Activated naive CD8-positive, alpha-beta T cell treated with anti-CD3 and anti-CD28 coated beads, Interleukin-2, amount 10 ng/mL, durations not matched to agents 7 days and 5 days (primary cell): ENCODE measurements at places on chromosomes 13 and 19. TPM values are rescaled to one million over a fixed set of nuclear protein-coding genes. Genes with fewer than 3 reads are reported as not detected.

The LGI4 gene
- 0.44 TPM for total RNA-seq

The NFIX gene
- total RNA-seq, result 1.5 TPM

The PARP4 gene
- 66.3 TPM for total RNA-seq

The ZNF93 gene
- total RNA-seq, result 20.3 TPM

DNA sequence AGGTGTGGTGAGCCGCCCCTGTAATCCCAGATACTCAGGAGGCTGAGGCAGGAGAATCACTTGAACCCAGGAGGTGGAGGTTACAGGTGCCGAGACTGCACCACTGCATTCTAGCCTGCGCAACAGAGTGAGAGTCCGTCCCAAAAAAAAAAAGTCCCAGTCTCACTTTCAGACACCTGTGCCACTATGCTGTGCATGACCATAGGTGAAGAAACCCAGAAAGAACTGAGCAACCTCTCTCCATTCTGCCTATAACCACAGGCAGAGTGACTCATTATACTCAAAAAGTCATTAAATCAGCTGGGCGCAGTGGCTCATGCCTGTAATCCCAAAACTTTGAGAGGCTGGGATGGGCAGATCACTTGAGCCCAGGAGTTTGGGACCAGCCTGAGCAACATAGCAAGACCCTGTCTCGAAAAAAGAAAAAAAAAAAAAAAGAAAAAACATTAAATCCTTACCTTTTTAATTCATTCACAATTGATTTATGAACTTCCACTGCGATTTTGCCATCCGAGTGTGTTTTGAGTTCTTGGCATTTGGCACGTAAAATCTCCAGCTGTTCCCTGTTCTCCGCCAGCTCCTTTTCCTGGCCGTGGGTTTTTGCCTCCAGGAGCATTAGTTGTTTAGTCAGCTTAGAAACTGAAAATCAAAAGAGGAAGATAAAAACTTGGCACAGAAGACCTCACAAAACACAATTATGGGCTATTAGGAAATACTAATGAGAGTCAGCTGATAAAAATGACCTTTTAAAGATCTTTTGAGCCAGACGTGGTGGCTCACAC, 45.5 kb upstream of the SLC7A9 start:
- peaks cover 2% of the 10 kb centered on the region for H3K36me3 ChIP-seq
- no peak overlapping the region for H3K4me3 ChIP-seq
- H3K27me3 ChIP-seq, result no peaks in the 10 kb centered on the region

DNA sequence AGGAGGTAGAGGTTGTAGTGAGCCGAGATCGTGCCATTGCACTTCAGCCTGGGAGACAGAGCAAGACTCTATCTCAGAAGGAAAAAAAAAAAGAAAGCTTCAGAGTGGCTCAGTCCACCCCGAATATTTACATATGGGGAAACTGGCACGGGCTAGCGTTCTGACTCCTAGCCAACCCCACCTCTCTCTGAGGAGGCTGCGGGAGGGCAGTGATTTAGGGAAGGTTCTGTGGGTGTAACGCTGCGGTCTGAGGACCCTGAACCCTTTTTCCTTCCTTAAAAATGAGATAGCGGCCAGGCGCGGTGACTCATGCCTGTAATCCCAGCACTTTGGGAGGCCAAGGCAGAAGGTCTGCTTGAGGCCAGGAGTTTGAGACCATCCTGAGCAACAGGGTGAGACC, 5.0 kb downstream of the LRRC25 start:
- H3K27me3 ChIP-seq, result peaks cover 51% of the 10 kb centered on the region
- peaks cover 12% of the 10 kb centered on the region for H3K4me1 ChIP-seq
- H3K36me3 ChIP-seq, result no peaks in the 10 kb centered on the region
- no peak overlapping the region for H3K4me3 ChIP-seq
- no peak for DNase-seq
- no peak overlapping the region for H3K27ac ChIP-seq

GRCh38 chr19:44163789-44164188, 1.1 kb upstream of the ZNF226 start:
- H3K36me3 ChIP-seq, result peaks cover 24% of the 10 kb centered on the region
- no peaks in the 10 kb centered on the region for H3K27me3 ChIP-seq
- peaks cover 22% of the 10 kb centered on the region for H3K4me1 ChIP-seq
- no peak overlapping the region for H3K27ac ChIP-seq
- no peak overlapping the region for H3K4me3 ChIP-seq

The ADGRE3 gene
- not detected for total RNA-seq

GRCh38 chr13:50126263-50126992, 111.2 kb downstream of the KCNRG start:
- peaks cover 36% of the 10 kb centered on the region for H3K27me3 ChIP-seq
- peak overlapping the region; percentile 88 for H3K27ac ChIP-seq
- peaks cover 12% of the 10 kb centered on the region for H3K36me3 ChIP-seq
- H3K4me1 ChIP-seq, result peaks cover 41% of the 10 kb centered on the region
- peak overlapping the region; percentile 82 for H3K4me3 ChIP-seq
- DNase-seq, result no peak

- H3K4me3 ChIP-seq, result no peak overlapping the region
- no peaks in the 10 kb centered on the region for H3K27me3 ChIP-seq
- H3K27ac ChIP-seq, result no peak overlapping the region
- DNase-seq, result no peak
- no peaks in the 10 kb centered on the region for H3K4me1 ChIP-seq
- no peaks in the 10 kb centered on the region for H3K36me3 ChIP-seq
Measured at GRCh38 chr13:105709181-105709580, 826.3 kb downstream of the EFNB2 start.

DNA sequence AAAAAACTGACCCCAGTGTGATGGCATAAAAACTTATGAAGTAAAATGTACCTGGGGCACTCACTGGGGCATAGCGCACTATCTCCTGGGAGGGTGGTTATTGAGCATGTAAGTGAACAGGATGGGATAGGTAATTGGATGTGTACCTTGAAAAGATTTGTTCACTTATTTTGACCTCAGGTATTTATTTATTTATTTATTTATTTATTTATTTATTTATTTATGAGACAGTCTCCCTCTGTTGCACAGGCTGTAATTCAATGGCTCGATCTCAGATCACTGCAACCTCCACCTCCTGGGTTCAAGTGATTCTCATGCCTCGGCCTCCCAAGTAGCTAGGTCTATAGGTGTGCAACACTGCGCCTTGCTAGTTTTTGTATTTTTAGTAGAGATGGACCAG, 5.9 kb upstream of the ZNF626 start:
- H3K36me3 ChIP-seq, result peaks cover 12% of the 10 kb centered on the region
- no peak for DNase-seq
- no peak overlapping the region for H3K4me3 ChIP-seq

GRCh38 chr19:1362387-1363257, 21.1 kb upstream of the NDUFS7 start:
- peaks cover 23% of the 10 kb centered on the region for H3K4me1 ChIP-seq
- peak overlapping the region; percentile 83 for H3K27ac ChIP-seq
- no peaks in the 10 kb centered on the region for H3K27me3 ChIP-seq
- H3K36me3 ChIP-seq, result peaks cover 13% of the 10 kb centered on the region
- no peak for DNase-seq

- H3K4me3 ChIP-seq, result no peak overlapping the region
- DNase-seq, result no peak
- no peak overlapping the region for H3K27ac ChIP-seq
Measured at GRCh38 chr13:109362616-109363015, 423.8 kb downstream of the IRS2 start.

- H3K4me3 ChIP-seq, result no peak overlapping the region
- peaks cover 13% of the 10 kb centered on the region for H3K4me1 ChIP-seq
- H3K27ac ChIP-seq, result no peak overlapping the region
- H3K36me3 ChIP-seq, result no peaks in the 10 kb centered on the region
- DNase-seq, result no peak
Measured at GRCh38 chr13:113756441-113757097, 2.5 kb upstream of the TMEM255B start.

- no peak for DNase-seq
- H3K36me3 ChIP-seq, result no peaks in the 10 kb centered on the region
- peaks cover 12% of the 10 kb centered on the region for H3K27me3 ChIP-seq
Measured at GRCh38 chr13:20258208-20258962, 26.3 kb upstream of the GJB6 start.

GRCh38 chr19:18373892-18374629, 11.9 kb upstream of the GDF15 start:
- peak overlapping the region; percentile 88 for H3K27ac ChIP-seq
- peak; percentile 74 for DNase-seq
- peak overlapping the region; percentile 62 for H3K4me3 ChIP-seq
- H3K36me3 ChIP-seq, result no peaks in the 10 kb centered on the region
- peaks cover 1% of the 10 kb centered on the region for H3K27me3 ChIP-seq

DNA sequence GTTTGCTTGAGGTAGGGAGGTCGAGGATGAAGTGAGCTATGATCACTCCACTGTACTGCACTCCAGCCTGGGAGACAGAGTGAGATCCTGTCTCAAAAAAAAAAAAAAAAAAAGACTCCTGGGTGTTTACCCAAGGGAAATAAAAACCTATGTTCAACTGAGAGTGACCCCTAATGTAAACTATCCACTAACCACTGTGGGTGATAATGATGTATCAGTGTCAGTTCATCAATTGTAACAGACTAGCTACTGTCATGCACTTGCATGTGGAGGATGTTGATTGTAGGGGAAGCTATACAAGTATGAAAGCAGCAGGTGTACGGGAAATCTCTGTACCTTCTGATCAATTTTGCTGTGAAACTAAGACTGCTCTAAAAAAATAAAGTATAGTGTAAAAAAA, 2.6 kb upstream of the CIB3 start:
- no peak overlapping the region for H3K4me3 ChIP-seq
- DNase-seq, result no peak

The DGKH gene
- total RNA-seq, result 18.9 TPM

- H3K36me3 ChIP-seq, result peaks cover 3% of the 10 kb centered on the region
- H3K27ac ChIP-seq, result peak overlapping the region; percentile 93
- peak overlapping the region; percentile 91 for H3K4me3 ChIP-seq
Measured at GRCh38 chr19:2949939-2950285, 5.1 kb upstream of the ZNF77 start.

DNA sequence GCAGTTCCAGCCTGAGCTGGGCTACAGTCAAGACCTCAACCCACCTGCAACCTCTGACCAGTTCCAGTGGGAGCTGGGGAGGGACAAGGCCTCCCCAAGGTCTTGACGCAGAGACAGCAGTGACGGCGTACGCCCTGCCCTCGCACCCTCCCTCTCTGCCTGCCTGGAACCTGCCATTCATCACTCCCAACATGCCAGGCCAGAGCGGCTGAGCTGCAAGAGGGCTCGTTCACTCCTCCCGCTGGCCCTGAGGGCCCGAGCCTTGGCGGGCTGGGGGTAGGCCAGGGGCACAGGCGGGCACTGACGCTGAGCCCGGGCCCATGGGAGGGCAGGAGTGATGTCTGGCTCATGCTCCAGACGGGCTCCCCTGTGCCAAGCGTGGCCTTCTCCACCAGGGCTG, 8.2 kb downstream of the NDUFA11 start:
- DNase-seq, result no peak
- no peaks in the 10 kb centered on the region for H3K4me1 ChIP-seq
- H3K27ac ChIP-seq, result no peak overlapping the region
- H3K27me3 ChIP-seq, result peaks cover 4% of the 10 kb centered on the region
- H3K4me3 ChIP-seq, result no peak overlapping the region

DNA sequence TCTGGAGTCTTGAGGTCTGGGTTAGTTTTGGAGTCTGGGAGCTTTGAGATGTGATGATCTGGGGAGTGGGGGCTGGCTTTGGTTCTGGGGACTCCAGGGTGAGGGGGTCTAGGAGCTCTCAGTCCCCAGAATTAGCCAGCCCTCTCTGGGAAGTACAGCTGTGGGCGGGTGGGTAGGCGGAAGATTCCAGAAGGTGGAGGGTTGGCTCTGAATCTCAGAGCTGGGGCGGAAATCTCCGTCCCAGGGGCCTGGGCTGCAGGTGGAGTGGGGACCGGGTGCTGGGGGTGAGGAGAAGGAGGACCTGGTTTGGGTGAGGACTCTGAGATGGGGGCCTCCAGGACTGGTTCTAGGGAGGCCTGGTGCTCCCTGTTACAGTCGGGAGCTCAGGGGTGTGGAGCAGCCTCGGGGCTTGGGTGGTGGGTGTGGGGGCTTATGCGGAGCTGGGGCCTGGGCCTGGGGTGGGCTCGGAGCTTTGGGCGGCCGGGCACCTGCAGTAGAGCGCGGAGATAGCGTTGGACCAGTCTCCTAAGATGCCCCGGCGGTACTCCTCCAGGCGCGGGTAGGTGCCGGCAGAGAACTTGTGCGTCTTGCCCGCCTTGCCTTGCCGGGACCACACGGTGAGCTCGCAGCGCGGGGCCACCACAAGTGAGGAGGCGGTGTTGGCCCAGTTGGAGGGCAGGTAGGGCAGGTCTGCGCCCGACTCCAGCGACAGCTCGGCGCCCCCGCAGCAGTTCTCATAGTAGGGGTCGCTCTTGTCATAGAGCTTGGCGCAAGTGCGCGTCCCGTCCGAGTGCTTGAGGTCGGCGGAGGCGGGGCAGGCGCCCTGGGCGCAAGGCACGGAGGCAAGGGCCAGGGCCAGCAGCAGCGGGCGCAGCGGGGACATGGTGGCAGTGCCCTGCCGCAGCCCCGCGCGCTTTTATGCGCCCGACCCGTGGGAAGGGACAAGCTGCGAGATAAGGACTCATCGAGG, at the start of gene SYCN:
Gene SYCN (minus strand): TSS at position 892 of the 970 bp plus-strand sequence. CDS start 9 bp downstream, at position 883.
- no peaks in the 10 kb centered on the region for H3K36me3 ChIP-seq
- H3K27me3 ChIP-seq, result peaks cover 57% of the 10 kb centered on the region
- no peak for DNase-seq
- no peak within 1 kb of the TSS for H3K27ac ChIP-seq
- H3K4me3 ChIP-seq, result no peak within 1 kb of the TSS

DNA sequence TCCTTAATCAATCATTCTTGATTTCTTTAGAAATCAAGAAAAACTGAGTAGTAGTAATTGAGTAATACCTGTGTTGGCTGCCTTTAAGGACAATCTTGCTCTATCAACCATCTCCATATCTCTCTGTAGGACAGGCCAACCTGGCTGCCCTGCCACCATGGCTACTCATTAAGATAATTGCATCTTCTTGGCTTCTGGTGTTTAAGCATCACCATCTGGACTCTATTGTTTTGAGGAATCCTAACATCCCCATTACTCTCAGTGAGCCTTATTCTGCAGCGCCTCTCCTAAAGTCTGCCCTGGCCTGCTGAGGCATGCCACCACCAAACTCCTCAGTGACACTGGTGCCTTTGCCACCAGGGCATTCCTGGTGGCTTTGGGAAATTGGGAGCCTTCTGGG, 442.6 kb upstream of the ZNF507 start:
- no peaks in the 10 kb centered on the region for H3K27me3 ChIP-seq
- H3K4me3 ChIP-seq, result no peak overlapping the region
- H3K27ac ChIP-seq, result no peak overlapping the region
- H3K36me3 ChIP-seq, result no peaks in the 10 kb centered on the region
- no peak for DNase-seq

GRCh38 chr13:45102136-45102507, 18.2 kb upstream of the GTF2F2 start:
- no peak overlapping the region for H3K27ac ChIP-seq
- peaks cover 2% of the 10 kb centered on the region for H3K27me3 ChIP-seq
- H3K4me3 ChIP-seq, result no peak overlapping the region
- H3K36me3 ChIP-seq, result no peaks in the 10 kb centered on the region

DNA sequence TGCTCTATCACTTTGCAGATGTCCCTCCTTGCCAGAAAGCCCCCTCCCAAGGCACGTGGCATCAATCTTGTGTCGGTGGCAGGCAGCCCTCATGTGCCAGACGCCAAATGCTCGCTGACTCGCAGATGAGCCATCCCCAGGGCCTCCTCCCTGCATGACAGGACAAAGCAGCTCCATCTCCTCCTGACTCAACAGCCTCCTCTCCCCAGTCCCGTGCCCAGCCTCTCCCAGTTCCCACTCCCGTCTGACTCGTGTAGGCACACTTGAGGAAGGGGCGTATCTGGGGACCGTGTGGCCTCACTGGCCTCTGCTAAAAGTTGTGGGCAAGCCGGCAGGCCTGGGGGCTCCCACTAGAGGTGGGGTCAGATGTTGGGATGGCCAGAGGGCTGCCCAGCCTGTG, 133.6 kb downstream of the STK24 start:
- no peaks in the 10 kb centered on the region for H3K36me3 ChIP-seq
- no peak overlapping the region for H3K4me3 ChIP-seq
- DNase-seq, result no peak
- H3K4me1 ChIP-seq, result peaks cover 7% of the 10 kb centered on the region
- no peak overlapping the region for H3K27ac ChIP-seq
